Ureter (tissue), 1 donor: ENCODE measurements at places on chromosomes 6 and 20.
A peak's percentile ranks its signal among the peaks of the same experiment; 100 is the strongest.

- no peak for DNase-seq
Measured at GRCh38 chr20:38173237-38174156, 8.4 kb upstream of the TGM2 start.

GRCh38 chr20:49380337-49380780, 102.1 kb downstream of the KCNB1 start:
- no peak for DNase-seq

- DNase-seq: no peak
Measured at GRCh38 chr20:5364136-5364821, 47.5 kb upstream of the PROKR2 start.

GRCh38 chr6:130138909-130139242, 83.9 kb downstream of the SAMD3 start:
- no peak for DNase-seq

GRCh38 chr6:75870389-75870788, 121.3 kb downstream of the MYO6 start:
- DNase-seq: no peak

DNA sequence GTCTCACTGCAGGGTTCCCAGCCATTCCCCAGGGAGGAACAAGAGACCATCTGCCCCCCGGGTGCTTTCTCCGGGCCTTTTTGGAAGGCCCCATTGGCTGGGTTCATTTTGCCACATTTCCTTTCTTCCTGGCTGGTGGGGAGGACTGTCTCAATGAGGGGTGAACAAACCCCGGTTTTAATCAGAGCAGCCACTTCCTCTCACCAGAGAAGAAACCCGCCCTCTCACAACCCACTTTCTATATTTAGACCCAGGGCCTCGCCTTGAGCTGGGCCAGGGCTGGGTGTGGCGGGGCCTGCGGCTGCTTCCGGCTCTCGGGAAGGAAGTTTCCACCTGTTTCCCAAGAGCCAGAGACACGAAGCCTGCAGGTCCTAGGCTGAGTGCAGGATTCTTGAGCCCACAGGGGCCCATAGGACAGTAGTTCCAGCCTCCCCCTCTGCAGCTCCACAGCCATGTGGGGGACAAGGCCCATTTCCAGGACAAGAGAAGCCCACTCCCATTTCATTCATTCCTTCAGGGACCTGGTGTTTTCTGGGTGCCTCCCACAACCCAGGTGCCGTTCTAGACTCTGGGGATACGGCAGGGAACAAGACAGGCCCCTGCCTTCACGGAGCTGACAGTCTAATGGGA, 41.8 kb downstream of the RBM38 start:
- DNase-seq: peak; percentile 83

- no peak for DNase-seq
Measured at GRCh38 chr20:52542131-52542530, 350.6 kb upstream of the ZFP64 start.

- no peak for DNase-seq
Measured at GRCh38 chr6:1390133-1390945, 963 bp downstream of the FOXF2 start.

DNA sequence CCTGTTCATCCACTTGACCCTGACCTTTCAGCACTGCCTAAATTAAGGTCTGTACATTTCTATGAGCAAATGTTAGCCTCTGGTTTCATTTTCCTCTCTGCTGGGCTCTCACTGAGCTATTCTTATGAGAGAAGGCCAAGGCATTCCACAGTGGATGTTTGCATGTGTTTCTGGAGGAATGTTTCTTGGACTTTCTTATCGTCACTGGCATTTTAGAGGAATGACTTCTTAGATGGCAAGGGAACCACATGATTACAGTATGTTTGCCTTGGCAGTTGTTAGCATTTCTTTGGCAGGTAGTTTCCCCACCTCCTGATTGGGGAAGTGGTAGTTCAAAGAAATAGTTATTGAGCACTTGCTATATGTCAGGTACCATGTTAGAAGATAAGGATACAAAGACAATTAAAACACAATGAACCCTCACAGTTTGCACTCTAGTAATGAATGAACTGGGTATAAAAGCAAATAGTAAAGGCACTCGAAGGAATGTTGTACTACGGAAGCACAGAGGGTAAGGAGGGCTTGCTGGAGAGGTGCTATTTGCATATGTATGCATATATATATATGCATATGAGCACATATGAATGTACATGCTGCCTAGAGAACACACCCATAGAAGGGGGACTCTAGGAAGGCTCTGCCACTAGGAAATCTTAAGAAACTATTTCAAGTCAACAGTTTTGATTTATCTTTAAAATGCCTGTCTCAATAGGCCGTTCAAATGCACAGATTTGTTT, 307.4 kb downstream of the EYA4 start:
- DNase-seq: no peak

DNA sequence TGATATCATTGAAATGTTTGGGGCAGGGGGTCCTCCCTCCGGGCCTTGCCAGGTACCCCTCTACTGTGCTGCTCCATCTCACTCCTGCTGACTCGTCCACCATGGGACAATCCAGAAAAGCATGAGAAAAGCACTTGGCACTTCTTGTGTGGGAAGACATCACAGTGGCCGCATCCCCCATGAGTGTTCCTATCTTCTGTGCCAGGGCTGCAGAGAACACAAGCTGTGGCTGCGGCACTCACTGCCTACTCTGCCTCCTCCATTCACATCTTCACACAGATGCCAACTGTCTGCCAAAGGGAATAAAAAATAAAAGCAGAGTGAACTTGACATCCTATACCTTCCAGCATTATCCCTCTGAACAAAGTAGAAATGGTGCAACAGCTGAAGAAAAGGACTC, 117.4 kb upstream of the PROKR2 start:
- no peak for DNase-seq

DNA sequence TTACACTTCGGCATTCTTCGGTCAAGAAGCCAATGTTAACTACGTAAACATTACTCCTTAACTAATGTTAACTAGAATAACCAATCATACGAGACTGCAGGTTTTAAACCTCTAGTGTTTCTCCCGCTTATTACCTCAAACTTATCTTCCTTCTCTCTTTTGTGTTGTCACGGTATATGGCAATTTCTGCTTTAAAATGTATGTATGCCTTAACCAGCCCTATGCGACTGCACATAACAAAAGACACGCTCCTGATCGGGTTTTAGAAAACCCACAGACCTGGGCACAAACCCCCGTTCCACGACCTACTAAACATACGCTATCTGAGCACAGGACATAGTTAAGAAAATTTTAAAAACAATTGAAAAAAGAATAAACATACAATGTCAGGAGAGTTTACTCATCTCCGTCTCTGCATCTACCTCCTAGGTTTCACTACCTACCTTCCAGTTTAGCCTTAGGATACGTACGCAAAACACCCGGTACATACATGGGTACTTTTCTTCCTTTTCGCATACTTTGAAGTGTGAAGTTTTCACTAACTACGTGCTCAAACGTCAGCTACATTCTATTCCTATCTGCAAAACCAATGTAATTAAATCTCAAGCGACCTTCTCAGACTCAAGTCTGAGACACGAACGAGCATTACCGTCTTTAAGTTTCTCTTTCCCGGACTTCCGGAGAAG, 1.1 kb downstream of the CD164 start:
- DNase-seq: no peak

GRCh38 chr20:48445827-48446226, 382.0 kb downstream of the PREX1 start:
- DNase-seq: no peak

DNA sequence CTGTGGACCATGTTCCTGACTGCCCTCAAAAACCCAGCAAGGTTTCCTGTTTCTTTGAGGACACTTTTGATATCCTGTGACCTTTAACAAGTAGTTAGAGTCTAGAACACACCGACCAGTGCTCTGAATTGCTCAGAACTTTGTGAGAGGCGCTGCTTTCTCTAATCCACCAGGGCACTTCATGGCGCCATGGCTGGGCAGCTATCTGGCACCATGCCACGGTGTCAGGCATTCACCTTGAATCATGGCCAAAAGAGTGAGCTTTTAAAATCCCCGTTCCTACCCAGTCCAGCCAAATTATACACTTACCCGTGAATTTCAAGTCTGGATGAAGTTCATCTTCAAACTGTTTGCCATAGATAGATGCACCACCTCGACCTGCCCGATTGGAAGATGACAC, 17.0 kb upstream of the CPNE5 start:
- no peak for DNase-seq

GRCh38 chr6:20681243-20681684, 147.0 kb downstream of the CDKAL1 start:
- DNase-seq: no peak

GRCh38 chr6:113679051-113679450, 178.1 kb upstream of the MARCKS start:
- DNase-seq: no peak

DNA sequence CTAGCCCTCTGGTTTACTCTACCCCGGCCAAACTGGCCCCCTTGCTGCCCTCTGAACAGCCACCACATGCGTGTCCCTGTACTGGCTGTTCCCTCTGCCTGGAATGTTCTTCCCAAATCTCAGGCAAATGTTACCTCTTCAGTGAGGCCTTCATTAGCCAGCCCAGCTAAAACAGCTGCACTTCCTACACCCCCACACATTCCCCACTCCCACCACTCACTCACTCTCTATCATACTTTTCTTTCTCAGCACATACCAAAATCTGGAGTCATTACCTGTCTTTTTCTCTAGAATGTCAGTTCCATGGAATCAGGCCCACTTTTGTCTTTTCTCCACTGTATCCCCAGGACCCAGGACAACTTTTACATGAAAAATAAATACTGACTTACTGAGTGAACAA, 401.2 kb upstream of the SULF2 start:
- DNase-seq: no peak

DNA sequence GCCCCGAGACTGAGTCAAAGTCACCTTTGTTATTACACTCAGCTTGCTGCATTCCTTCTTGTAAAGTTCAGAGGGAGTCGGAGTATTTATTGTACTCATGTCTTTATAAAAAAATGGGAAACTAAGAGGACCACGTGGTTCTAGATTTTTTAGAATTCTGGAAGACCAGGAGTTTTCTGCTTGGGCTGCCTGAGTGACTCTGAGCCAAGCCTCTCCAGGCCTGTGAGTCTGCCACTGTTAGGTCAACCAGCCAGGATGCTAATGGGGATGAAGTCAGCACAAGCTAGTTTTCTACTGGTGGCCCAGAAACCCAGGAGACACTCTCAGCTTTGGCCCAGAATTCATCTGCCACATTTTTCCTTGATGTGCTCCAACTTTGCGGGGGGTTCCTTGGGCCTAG, 453.5 kb upstream of the SULF2 start:
- no peak for DNase-seq

DNA sequence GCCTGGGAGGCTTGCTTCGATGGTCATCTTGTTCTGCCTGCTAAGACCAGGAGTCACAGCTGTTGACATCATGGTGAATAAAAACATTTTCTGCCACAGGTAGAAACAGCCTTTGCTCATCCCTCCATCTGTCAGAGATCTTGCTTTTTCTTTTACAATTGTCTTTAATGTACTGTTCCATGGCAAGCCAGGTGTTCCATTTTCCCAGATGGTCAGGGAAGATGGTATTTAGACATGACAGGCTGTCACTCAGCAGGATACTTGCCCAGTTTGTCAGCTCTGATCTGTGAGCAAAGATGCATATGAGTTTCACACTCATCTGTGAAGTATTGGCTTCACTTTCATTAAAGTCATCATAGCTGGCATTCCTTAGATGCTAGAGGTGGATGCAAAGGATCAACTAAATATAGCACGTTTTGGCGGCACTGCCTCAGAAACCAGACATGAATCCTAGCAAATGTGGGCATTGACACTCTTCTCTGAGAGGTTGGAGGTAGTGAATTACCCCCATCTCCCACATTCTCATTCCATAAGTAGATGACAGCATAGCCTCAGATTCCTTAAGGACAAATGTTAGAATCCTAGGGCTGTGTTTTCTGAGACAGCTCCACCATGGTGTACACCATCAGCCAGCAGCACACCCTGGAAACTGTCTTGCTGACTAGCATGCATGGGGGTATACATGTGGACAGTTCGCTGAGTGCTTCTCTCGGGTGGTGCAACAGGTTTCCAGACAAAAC, 4.2 kb downstream of the SSTR4 start:
- DNase-seq: no peak

- no peak for DNase-seq
Measured at GRCh38 chr6:14670806-14671205, 553.2 kb downstream of the CD83 start.

- DNase-seq: no peak
Measured at GRCh38 chr6:28615955-28616747, 90.5 kb downstream of the GPX5 start.

DNA sequence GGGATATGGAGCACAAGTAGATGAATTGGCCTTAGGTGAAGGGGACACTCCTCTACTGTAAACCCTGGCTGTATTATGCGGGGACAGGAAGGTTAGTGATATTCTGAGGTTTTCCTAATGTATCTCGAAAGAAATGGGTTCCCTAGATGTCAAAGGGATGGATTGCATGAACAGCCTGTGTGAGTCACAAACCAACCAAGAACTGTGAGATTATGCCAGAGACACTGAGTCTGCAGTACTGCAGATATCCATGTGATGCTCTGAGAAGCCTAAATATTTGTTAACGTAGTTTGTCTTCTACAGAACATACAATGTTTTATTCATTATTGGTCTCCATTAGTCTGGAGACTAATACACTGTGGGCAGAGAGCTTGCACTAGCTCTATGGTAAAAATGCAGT, 182.2 kb downstream of the AKAP7 start:
- no peak for DNase-seq

- no peak for DNase-seq
Measured at GRCh38 chr6:170084166-170084730, 206.6 kb downstream of the DLL1 start.

DNA sequence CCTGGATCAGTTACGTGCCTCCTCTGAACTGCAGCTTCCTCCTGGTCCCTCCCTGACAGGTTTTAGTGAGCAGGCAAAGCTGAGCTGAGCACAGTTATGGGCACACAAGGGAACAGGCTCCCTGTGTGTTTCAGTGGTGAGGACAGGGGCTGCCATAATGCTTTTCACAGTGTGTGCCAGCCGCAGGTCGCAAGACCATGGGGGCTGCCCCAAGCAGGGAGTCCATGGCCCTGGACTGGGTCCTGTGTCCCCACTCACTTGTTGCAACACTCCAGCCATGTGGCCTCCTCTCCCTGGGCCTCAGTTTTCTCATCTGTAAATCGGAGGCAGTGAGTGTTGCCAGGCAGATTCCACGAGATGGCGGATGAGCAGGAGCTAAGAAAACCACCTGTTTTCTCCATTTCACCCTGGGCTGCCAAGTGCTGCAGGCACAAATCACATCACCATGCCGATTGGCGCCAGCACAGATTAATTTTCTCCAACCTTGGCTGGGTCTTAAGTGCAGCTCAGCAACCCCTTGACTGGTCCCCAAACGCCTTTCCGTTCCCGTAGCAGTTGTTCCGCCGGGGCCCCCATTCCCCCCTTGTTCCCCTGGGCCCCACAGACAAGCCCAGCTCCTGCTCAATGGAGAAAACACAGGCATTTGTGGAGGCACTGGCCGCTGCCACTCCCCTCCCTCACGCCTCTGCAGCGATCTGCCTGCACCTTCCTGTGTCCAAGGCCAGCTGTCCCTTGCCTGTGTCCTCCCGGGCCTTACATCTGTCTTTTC, 57.1 kb upstream of the NNAT start:
- no peak for DNase-seq
